Lower lobe of right lung (tissue), 2 donors: ENCODE measurements at places on chromosomes 13 and 19.

GRCh38 chr19:49761249-49761624 is 1.9 kb downstream of the TSKS start:
- DNase-seq = no peak

- no peak for DNase-seq
Observed at GRCh38 chr13:35530147-35530546, 53.7 kb upstream of the MAB21L1 start.

- peak; percentile 51 for DNase-seq
Observed at GRCh38 chr19:35048911-35049411, 7.4 kb downstream of the HPN start.

GRCh38 chr19:403221-404027 is 5.5 kb downstream of the C2CD4C start:
- no peak for DNase-seq

DNA sequence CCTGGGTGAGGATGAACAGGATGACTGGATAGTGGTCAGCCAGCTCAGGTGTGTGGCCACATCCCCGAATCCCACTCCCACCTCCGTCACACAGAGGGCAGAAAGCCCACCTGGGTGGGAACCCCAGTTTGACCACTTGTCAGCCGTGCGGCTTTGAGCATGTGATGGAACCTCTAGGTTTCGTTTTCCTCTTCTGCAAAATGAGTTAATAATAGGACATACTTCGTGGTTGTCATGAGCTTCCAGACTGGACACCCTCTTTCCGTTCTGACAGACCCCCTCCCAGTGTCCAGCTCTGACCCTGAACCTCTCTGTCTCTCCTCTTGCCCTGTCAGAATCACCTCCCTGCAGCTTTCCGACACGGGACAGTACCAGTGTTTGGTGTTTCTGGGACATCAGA is 1.8 kb downstream of the AXL start:
- no peak for DNase-seq

DNA sequence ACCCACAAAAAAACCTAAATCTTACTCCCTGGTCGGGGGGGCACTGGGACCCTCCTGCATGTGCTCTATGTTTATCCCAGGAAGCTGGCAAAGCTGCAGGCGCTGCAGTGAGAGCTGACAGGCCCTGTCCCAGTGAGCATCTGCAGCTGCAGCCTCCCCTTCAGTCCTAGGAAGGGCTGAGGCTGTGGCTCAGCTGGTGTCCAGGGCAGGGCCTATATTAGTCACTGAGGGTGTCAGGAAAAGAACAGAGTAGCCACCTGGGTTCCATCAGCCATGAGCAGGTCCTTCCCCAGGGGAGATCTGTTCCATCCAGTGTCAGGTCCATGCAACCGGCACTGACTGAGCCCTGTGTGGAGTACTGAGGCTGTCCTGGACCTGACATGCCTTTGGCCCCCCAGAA is 120.5 kb downstream of the TNFRSF19 start:
- no peak for DNase-seq

- no peak for DNase-seq
Observed at GRCh38 chr13:111259058-111259457, 61.4 kb upstream of the TEX29 start.

DNA sequence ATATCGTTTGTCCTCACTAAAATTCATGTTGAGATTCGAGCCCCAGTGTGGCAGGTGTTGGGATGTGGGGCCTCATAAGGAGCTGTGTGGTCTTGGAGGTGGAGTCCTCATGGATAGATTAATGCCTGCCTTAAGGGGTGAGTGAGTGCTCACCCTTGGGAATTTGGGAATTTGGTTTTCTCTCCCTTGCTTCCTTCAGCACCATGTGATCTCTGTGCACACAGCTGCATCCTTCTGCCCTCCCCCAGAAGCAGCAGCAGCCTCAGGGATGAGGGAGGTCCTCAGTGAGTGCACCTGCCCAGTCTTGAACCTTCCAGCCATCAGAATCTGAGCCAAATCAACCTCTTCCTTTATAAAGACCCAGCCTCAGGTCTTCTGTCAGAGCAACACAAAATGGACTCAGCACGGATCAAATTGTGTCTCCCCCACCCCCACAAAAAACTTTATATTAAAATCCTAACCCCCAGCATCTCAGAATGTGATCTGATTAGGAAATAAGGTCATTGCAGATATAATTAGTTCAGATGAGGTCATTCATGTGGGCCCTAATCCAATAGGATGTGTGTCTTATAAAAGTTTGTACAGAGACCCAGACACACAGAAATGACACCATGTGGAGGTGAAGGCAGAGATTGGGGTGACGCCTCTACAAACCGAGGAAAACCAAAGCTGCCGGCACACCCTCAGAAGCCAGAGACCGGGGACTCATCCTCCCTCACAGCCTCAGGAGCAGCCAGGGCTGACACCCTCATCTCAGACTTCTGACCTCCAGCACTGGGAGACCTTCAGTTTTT is 12.9 kb downstream of the CYTH2 start:
- DNase-seq = no peak

DNA sequence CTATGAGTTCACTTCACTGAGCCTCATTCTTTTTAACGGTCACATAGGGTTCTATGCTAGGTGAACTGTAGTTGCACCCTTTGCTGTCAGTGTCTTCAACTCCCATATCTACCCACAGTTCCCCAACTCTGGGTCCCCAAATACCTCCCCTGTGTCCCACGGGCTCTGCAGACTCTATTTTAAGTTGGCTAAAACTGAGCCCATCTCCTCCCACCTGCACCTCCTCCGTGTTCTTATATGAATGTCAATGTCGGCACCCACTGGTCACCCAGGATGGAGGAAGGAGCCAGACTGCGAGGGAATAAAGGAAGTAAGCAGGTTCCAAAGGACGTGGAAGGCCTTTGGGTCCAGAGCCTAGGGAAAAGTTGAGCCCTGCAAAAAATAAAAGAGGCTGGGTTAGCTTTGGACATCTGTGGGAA is 802 bp upstream of the PIN1 start:
- no peak for DNase-seq

DNA sequence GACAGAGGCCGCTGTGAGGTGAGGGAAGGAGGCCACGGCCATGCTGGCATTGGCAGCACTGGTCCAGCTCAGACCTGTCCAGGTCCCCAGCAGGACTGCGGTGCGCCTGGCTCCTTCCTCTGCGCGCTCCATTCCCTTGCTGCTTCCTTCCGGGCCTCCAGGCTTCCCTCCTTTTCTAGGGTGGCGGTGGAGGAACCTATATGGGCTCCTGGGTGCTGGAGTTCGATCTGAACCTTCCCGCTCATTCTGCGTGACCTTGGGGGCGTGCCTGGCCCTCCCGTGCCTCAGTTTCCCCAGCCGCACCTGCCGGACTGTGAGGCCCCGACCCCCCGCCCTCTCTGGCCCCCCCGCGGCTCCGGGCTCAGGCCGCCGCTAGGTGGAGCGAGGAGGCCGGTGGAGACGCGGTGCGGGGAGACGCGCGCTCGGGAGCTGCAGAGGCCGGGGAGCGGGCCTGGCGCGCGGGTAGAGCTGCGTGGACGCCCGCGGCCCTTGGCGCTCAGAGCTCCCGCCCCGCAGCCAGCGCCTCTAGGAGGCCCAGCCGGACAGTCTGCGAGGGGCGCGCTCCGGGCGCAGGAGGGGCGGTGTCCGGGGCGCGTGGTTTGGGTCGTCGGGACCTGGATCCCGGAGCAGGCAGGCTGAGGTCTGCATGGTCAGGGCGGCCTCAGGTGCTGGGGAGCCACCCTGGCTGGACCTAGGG is 29.9 kb downstream of the EFNA2 start:
- peak; percentile 66 for DNase-seq

GRCh38 chr19:45145270-45146189 is 15.3 kb downstream of the NKPD1 start:
- DNase-seq = no peak

DNA sequence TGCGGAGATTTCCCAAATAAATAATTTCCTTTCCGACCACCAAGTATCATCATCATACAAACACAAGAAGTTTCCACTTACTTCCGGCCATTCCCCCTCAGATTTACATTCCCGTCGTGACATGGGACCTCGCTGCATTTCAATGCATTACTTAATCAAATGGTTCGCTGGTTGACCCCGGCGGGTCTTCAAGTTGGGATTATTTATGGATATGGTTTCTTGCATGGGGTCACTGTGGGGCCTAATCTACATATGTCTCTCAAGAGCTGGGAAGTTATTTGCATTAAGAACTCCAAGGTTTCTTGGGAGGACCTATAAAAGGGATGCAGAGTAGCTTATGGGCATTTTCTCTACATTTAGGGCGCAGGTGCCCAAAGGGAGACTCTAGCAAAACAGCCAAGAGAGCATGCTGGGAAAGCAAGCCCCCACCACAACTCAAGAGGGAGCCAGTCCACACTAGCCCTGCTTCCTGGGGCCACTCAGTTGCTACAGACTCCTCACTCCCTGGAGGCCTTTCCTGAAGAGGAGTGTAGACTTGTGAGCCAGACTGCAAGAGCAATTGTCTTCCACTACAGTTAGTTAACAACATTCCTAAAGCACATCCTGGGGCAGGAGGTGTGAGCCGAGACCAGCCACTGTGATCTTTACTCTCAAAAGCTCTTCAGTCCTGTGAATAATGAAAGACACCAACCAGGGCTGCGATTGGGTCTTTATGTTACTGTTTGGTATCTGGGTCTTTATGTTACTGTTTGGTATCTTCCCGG is 125.3 kb downstream of the KATNAL1 start:
- no peak for DNase-seq
